Thoracic aorta (tissue), 2 donors: ENCODE measurements at places on chromosomes 4 and X.

- no peak for DNase-seq
Measured at GRCh38 chr4:155025762-155026457, 182.5 kb upstream of the NPY2R start.

- DNase-seq, result no peak
Measured at GRCh38 chr4:167221084-167221483, 13.2 kb downstream of the SPOCK3 start.

DNA sequence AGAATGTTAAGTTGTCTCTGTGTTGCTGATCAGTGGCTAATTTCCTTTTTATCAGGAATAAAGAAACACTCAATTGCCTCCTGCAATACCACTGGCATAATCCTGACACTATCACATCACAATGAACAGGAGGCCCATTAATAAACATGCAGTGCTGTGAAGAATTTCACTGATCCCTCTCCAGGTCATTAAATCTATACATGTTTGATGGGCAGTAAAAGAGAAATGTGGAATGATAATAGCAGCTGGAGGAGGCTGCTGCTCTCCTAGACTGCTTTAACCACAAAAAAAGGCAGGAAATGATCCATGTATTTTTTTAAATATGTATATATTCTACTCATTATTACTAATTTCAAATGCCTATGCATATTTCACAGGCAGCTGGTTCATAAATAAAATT, 202.1 kb downstream of the CENPC start:
- no peak for DNase-seq

GRCh38 chrX:9682456-9682855, 83.2 kb downstream of the GPR143 start:
- DNase-seq, result no peak

DNA sequence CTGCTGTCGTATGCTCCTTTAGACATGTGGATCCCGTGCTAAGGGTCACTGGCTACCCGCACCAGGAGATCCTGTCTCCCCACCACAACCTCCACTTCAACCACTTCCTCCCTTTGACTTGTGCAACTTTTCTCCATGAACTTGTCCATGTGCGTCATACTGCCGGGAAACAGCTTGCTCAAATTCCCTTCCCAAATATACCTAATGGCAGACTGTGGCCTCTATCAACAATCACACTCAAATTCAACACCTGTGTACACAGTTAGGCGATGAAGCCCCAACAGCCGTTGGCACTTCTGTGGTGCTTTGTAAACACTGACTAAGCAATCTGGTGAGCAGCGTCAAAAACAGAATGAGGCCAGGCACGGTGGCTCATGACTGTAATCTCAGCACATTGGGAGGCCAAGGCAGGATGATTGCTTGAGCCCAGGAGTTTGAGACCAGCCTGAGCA, 49.5 kb downstream of the CD99L2 start:
- no peak for DNase-seq

- no peak for DNase-seq
Measured at GRCh38 chr4:183256756-183257385, 63.2 kb downstream of the CLDN22 start.

DNA sequence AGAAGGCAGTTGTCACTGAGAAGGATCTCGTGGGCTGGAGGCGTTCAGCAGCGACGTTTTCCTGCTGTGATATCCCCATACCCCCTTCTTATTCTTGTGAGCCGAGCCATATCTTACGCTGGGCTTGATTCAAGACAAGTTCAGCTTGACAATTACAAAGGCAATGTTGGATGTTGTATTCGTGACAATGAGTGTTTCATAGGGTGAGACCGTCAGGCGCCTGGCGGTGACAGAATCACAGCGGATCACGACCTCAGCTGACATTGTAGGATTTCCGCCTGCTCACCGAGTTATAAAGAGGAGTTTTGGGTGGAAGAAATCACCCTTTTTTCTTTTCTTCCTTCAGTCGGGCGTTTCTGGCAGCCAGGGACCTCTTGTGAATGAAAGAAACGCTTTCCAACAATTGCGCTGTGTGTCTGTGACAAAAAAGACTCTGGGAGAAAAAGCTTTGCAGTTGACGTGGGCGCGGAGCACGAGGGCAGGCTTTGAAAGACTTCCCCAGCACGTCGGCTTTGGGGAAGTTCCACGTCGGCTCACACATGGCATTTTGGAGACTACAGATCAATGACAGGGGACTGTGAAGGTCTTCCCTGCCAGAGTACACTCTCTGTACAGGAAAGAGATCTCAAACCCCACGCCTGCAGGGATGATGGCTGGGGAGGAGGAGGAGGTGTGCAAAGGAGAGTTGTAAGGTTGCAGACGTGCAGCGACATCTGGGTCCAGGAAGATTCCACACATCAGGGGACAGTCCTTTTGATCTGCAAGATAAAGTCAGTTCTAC, 135.4 kb downstream of the CRLF2 start:
- no peak for DNase-seq

DNA sequence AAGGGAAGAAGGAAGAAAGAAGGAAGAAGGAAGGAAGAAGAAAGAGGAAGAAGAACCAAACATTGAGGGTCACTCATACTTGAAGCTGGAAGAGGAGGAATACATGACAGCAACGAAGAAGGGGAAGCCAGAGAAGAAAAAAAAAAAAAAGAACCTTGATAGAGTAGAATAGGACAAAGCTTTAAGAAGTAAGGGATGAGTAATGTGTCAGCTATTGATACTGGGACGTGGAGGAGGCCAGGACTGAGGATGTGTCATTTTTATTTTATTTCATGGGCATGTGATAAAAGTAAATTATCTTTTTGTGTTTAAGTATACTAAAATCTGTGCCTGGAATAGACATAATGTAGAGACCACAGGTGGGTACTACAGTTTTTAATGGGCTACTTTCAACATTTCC, 6.4 kb downstream of the EDA2R start:
- no peak for DNase-seq

- DNase-seq, result no peak
Measured at GRCh38 chrX:150696866-150697265, 3.7 kb downstream of the MTMR1 start.

- DNase-seq, result no peak
Measured at GRCh38 chr4:10593130-10593529, 91.4 kb downstream of the CLNK start.

- DNase-seq, result no peak
Measured at GRCh38 chr4:62051332-62051731, 851.2 kb downstream of the ADGRL3 start.

- no peak for DNase-seq
Measured at GRCh38 chr4:146143888-146144287, 31.6 kb upstream of the LSM6 start.

- DNase-seq, result no peak
Measured at GRCh38 chr4:153731239-153731638, 28.6 kb downstream of the RNF175 start.

DNA sequence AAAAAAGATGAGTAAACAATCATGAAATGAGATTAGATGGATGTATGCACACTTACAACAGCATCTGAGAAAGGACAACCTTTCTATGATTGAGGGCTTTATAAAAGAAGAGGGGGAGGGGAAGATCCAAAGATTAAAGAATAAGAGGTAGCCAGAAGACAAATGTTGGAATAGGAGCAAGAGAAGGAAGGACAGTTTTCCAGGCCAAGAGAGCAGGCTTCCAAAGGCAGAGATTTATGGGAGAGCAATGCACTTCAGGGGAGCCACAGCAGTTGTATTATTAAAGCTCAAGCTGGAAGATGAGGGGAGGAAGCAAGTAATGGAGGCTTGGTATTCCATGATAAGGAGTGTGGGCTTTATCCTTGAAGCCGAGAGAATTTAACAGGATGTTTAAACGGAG, 110.3 kb upstream of the PTPN13 start:
- no peak for DNase-seq

DNA sequence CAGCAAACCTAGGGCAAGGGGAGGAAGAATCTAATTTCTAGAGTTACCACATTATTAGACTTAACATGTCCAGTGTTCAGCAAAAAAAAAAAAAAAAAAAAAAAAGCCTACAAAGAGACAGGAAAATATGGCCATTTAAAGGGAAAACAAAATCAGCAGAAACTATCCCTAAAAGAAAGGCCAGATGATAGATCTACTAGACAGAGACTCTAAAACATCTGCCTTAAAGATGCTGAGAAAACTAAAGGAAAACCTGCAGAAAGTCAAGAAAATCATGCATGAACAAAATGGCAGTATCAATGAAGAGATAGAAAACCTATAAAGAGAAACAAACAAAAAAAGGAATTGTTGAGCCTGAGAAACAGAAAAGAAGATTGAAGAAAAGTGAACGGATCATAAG, 43.8 kb downstream of the NELFA start:
- DNase-seq, result no peak

- no peak for DNase-seq
Measured at GRCh38 chrX:33195698-33196097, 15.7 kb downstream of the DMD start.

DNA sequence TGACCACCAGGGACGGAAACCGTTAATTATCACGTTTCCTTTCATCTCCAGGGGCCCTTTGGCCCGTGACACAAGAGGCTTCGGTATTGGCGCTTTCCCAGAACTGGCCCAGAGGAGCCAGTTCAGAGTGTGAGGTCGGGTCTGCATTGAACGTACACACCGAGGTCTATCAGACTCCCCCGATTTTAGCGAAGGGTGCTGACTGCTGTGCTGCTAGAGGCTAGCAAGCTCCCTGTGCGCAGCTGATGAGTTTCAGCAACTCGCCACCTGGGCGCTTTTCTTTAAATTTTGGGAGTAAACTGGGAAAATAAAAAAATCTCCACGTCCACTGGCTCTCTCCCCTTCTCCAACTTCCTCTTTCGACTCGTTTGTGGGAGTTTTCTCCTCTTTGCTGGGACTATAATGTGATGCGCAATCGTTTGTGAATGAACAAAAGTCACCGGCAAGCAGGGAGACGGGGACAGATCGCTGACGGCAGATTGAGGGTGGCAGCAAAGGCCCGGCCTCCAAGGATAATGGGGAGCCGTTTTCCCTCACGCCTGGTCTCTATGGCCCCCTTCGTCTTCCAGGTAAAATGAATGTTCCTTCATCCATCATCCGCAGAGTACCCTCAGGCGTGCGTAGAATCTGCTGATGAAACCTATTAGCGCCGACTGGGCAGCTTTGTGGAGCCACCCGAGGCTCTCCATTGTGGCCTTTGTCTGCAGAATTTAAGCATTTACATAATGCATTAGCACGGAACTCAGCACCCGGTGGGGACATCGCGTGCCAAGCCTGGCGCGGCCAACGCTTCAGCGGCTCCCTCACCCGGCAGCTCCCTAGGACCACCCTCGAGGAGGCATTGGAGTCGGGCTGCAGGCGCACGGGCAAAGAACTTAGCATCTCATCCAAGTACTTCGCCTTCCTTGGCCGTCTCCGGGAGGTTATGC, 1.6 kb upstream of the LRAT start:
- no peak for DNase-seq

DNA sequence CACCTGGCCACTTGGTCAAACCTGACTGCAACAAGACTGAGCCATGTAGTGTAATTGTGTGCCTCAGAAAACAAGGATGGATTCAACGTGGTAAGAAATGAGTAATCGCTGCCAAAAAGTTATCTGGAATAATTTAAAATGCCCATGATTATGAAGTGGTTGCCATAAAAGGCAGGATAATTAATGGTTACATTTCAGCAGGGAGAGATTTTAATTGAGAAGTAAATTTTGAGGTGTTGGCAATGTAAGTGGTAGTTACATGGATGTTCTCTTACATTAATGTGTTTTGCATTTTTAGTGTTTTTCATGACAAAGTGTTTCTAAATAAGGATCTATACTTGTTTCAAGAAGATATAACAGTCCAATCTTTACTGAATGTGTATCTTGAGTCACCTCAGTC, 15.7 kb downstream of the HAUS3 start:
- no peak for DNase-seq

GRCh38 chr4:140662082-140662869, 93.5 kb upstream of the UCP1 start:
- DNase-seq, result no peak

DNA sequence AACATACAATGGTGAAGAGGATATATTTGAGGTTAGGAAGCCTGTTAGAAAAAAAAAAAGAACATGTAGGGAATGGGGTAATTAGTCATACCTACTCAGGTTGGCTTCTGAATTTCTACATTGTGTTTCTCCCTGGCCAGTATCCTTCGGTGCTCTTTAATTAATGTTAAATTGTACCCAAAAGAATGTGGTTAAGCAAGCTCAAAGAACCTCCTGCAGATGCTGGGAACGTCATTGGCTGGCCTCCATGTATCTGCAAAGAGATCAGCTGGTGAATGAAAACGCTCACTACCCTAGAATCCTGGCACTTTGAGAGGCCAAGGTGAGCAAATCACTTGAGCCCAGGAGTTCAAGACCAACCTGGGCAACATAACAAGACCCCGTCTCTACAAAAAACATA, 942.3 kb upstream of the PRKX start:
- no peak for DNase-seq

- no peak for DNase-seq
Measured at GRCh38 chr4:110372485-110372884, 103.5 kb upstream of the ENPEP start.

DNA sequence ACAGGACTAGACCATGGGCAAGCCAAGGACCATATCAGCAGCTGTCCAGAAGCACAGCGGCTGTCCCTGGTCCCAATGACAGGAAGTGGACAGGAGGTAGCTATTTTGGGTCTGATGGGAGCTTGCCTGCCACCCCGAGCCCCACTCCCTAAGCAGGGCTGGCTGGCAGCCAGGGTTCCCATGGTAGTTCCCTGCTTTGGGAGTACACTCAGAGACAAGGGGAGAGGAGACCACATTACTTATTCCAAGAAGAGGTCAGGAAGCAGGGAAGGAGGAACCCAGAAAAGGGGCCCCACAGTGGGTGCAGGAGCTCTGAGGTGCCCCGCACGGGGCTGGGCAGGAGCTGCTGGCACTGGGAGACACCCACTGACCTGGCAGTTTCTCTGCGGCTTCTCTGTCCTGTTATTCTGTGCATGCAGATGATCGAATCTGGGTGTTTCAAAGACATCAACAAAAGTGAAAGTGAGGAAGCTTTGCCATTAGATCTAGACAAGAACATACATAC, 36.3 kb downstream of the HTT-AS start:
- no peak for DNase-seq

- DNase-seq, result no peak
Measured at GRCh38 chr4:74056114-74056857, 17.8 kb upstream of the CXCL3 start.

DNA sequence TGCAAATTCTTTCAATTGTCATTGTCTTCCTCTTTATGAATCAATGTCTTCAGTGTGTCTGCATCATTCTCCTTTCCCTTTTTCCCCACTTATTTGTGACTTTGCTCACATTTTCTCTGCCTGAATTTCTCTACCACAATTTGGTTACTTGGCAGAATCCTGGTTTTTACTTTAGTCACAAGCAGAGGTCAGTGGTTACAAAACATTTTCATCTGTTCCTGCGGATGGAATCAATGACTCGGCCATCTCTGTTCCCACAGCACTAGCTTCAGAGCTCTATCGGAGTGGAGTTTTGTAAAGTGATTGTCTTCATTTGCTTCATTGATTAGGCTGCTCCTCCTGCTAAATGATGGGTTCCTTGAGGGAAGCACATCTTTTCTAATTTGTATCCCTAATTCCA, 501.3 kb upstream of the AADAT start:
- DNase-seq, result no peak

- DNase-seq, result no peak
Measured at GRCh38 chr4:137623013-137623412, 90.7 kb upstream of the PCDH18 start.
